Fibroblast of skin of scalp (primary cell): ENCODE measurements at places on chromosomes 7 and 10.

DNA sequence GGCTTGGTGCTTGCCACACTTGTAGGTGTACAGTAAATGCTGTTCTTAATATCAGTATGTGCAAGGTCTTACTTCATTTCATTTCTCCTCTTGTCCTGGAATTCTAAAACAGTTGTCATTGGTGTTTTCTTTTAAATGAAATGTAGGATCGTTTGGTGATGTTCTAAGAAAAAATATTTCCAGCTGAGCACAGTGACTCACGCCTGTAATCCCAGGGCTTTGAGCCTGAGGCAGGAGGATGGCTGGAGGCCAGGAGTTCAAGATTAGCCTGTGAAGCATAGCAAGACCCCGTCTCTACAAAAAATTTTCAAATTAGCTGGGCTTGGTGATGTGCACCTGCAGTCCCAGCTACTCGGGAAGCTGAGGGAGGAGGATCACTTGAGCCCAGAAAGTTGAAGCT, 32.6 kb upstream of the ELN start:
- peak; percentile 88 for DNase-seq

DNA sequence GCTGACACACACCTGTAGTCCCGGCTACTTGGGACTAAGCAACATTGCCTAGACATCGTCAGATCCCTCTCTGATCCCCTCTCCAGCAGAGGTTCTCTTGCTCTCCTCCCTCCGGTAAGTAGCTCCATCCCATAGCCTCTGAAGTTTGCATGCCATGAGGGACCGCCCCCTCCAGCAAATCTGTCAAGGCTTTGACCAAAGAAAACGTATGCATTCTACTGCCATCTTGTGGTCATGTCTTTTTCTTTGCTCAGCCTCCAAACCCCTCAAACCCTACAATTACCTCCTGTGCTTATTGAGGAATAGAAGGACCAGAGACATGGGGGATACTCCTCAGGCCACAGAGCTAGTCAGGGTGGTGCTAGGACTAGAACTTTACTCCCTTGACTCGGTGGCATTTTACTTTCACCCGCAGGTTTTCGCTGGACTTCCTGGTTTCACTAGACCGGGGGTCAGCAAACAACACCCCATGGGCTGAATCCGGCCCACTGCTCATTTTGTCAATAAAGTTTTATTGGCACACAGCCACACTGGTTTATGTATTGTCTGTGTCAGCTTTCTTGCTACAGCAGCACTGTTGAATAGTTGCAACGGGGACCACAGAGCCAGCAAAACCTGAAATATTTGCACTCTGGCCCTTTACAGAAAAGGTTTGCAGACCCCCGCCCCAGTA, 202.6 kb upstream of the FOXK1 start:
- peak; percentile 50 for DNase-seq

DNA sequence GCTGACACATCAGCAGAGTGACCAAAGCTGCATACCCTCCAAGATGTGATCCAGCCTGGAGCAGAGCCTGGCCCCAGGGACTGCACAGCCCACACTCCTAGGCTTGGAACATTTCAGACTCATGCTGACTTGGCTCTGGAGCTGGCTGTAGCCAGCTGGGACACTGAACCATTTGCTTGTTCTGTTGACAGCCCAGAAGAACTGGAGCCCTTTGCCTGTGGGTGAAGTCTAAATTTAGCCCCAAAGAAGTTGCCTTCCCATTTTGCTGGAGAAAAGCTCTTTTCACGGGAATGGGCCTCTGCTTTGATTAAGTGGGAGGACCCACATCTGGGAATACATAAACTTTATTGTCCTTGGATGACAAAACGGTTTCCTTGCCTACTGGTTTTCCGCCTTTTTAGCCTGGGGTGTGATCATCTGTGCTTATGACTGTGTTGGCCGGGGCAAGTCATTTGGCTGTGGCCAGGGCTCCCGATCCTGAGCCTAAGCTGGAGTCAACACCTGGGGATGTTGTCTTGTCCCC, 186.2 kb upstream of the BMPER start:
- no peak for DNase-seq

DNA sequence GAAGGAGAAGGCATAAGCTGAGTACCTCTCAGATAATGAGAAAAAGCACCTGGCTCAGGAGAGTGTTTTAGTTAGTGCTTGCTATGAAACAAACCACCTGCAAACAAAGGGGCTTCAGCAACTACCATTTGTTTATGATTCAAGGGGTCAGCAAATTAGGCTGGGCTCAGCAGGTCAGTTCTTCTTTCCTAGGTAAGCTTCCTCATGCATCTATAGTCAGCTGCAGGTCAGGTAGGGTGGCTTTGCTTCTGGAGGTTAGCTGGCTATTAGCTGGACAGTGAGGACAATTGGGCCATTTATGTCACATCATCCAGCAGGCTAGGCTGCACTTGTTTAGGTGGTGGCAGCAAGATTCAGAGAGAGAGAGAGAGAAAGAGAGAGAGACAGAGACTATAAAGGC, 185.5 kb downstream of the EMX2 start:
- DNase-seq, result no peak

DNA sequence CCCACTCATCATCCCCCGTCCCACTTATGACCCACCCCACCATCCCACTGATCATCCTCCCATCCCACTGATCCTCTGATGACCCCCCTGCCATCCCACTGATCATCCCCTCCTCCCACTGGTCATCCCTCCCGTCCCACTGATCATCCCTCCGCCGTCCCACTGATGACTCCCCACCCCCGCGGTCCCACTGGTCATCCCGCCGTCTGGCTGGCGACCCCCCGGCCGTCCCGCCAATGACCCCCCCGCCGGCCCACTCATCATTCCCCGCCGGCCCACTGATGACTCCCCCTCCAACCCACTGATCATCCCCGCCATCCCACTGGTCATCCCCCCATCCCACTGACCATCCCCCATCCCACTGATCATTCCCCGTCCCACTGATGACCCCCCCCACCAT, 161.1 kb downstream of the GRM8 start:
- no peak for DNase-seq

DNA sequence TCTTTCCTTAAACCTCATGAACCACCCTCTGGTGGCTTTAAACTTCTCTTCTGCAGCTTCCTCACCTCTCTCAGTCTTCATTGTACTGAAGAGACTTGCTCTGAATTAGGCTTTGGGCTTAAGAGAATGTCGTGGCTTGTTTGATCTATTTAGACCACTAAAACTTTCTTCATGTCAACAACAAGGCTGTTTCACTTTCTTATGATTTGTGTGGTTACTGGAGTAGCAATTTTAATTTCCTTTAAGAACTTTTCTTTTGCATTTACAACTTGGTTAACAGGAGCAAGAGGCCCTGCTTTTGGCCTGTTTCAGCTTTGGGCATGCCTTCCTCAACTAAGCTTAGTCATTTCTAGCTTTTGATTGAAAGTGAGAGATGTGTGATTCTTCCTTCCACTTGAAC, 38.1 kb upstream of the CDHR3 start:
- DNase-seq, result no peak
